ENCODE measurements at places on chromosomes 6 and 20.

DNA sequence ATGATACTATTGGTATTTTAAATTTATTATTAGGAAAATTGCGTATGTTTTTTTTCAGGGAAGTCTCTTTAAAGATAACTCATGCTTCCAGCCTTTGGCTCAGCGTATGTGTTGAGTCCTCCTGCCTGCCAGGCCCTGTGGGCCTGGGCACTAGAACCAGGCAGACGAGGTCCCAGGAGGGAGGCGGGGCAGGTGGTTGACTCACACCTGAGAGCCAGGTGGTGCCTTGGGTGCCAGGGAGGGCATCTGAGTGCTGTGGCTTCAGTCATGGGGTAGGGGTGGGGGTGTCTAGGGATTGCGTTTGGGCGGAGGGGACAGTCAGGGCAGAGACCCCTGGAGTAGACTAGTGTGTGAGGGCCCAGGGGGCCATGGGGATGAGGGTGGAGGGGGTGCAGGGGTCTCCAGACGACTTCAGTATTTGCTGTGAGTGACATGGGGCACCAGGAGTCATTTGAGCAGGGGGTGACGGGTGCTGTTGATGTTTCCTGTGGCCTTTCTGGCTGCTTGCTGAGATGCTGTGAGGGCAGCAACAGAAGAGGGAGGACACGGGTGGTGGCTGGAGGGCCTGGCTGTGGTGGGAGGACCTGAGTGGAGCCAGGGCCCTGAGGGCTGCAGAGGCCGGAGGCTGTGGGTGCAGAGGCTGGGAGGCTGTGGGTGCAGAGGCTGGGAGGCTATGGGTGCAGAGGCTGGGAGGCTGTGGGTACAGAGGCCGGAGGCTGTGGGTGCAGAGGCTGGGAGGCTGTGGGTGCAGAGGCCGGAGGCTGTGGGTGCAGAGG lies 14.8 kb upstream of the ADRM1 start:
- DNase-seq = no peak

DNA sequence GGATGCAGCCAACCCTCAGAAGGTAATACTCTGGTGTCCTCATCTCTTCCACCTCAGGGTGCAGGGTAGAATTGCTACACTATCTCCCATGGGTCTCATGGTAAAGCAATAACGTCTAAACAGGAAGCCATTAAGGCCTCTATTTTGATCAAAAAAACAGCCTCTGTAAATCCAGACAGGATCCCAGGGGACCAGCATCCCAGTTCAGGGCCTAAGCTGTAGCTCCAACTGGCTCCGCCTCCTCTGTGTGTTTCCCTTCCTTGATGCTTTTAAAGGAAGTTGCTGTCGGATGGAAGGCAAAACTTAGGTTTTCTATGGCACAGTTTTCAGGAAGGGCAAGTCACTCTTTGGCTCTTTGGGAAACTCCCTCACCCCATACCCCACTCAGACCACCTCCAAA lies 222.0 kb downstream of the MAFB start:
- DNase-seq = no peak

- DNase-seq = no peak
Observed at GRCh38 chr20:48246061-48246790, 460.9 kb upstream of the SULF2 start.

GRCh38 chr6:6856538-6857523 lies 250.9 kb upstream of the RREB1 start:
- DNase-seq = no peak

DNA sequence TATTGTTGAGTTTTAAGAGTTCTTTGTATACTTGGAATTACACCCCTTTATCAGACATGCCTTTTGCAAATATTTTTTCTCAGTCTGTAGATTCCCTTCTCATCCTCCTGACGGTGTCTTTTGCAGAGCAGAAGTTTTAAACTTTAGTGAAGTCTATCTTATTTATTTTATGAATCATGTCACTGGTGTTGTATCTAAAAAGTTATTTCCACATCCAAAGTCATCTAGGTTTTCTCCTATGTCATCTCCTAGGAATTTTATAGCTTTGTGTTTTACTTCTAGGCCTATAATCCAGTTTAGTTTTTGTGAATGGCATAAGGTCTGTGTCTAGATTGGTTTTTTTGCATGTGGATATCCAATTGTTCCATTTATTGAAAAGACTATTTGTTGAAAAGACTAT lies 271.3 kb downstream of the KIF16B start:
- no peak for DNase-seq

GRCh38 chr6:4883298-4883697 lies 107.1 kb downstream of the CDYL start:
- DNase-seq = no peak

DNA sequence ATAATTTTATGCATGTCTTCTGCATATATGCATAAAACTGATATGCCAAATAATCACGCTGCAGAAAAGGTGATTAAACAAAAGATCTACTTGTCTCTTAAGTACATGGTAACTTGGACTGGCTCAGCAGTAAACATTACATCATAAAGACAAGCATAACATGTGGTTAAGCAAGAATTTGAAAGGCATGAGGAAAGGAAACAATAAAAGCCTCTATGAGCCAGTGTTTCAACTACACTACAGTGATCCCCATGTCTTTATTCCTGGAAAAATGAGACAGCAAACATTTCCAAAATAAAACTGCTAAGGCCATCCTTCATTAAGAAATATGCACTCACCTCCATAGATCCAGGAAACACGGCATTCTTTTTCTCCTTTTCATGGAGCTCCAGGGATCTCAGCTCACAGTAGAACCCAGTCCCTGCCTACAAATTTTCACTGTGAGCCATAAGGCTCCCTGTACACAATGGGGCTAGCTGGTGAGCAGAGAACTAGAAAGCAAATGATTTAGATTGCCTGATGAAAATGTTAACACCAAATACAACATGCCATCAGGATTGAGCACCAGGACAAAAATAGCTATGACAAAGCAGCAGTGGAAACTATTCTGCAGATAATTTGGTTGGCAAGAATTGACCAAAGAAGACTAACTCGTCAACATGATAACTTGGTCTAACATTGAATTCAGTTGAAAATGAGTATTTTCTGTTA lies 156.1 kb downstream of the COL21A1 start:
- DNase-seq = peak; percentile 20

All from SIG-M5 (cell line).